ENCODE measurements at places on chromosomes 13 and 19.

DNA sequence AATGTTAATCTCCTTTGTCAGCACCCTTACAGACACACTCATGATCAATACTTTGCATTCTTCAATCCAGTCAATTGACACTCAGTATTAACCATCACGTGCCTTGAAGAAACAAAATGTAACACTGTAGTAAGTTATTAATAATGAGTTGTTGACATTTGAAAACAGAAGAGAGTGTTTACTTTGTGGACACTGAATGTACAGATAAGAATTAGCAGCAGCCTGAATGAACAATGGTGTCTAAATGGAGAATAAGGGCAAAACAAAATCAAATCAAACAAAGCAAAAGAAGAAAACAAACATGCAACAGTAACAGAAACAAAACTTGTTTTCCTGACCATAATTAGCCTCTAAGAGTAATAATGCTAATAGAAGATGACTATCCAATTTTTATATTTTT, 1191.1 kb upstream of the MIR17HG start:
- no peak for DNase-seq

- no peak for DNase-seq
Observed at GRCh38 chr13:24271231-24271600, 38.2 kb upstream of the C1QTNF9 start.

GRCh38 chr19:33482476-33482875, 39.1 kb downstream of the PEPD start:
- no peak for DNase-seq

DNA sequence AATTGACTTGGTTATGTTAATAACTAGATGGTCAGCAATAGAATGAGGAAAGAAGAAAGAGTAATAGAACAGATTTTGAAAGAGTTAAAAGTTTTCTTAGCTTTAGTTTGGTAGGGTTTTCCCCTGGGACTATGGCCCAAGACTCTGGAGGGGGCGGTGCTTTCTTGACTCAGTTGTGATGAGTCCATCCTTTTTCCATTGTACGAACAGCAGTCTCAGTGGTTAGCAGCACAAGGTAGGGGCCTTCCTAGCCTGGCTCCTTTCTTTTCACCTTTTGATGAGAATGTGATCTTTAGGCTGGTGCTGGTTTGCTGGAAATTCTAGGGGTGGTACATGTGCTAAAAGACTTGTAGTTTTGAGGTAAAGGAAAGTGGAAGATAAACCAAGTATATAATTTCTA, 38.8 kb downstream of the ZNF506 start:
- DNase-seq, result no peak

- no peak for DNase-seq
Observed at GRCh38 chr13:86992251-86992650, 678.9 kb upstream of the SLITRK5 start.

DNA sequence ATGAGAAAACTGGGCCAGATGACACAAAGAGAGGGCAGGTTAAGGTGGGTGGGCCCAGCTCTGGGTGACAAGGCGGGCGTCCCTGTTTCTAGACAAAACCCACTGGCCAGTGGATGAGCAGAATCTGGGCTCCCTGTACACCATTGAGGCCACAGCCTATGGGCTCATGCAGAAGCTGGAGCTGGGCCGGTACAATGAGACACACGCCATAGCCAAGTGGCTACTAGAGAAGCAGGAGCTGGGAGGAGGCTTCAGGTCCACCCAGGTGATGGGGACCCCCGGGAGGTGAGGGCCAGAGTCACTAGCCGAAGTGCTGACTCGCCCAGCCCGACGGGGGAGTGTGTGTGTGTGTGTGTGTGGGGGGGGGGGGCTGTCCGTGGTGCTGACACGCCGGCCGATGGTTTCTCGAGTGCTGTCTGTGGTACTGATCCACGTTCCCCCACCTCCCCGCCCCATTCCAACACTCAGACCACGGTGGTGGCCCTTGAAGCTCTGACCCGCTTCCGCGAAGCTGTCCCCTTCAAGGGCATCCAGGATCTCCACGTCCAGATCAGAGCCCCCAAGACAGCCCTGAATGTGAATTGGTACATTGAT, 24.3 kb upstream of the SHFL start:
- no peak for DNase-seq

All from pancreas (tissue), 10 donors.